Vagina (tissue), 2 donors: ENCODE measurements at places on chromosomes 5 and 9.

GRCh38 chr9:121071370-121071755 is 3.4 kb upstream of the CNTRL start:
- DNase-seq, result no peak

DNA sequence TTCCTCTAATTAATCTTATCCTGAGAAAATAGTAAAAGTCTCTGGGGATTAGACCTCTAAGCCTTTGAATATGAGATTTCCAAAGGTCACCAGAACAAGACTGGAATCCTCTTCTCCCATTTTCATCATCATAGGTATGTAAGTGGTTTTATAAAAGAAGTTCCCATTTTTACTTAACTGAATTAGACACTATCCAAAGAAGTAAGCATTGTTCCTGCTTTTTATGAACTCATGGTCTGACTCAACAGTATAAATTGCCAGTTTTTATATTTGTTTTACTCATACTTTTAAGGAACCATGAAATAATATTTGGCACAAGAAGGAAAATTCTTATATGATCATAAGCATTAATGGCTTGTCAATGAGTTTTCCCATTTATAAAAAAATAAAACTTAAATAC is 167.1 kb upstream of the ADRA1B start:
- DNase-seq, result no peak

DNA sequence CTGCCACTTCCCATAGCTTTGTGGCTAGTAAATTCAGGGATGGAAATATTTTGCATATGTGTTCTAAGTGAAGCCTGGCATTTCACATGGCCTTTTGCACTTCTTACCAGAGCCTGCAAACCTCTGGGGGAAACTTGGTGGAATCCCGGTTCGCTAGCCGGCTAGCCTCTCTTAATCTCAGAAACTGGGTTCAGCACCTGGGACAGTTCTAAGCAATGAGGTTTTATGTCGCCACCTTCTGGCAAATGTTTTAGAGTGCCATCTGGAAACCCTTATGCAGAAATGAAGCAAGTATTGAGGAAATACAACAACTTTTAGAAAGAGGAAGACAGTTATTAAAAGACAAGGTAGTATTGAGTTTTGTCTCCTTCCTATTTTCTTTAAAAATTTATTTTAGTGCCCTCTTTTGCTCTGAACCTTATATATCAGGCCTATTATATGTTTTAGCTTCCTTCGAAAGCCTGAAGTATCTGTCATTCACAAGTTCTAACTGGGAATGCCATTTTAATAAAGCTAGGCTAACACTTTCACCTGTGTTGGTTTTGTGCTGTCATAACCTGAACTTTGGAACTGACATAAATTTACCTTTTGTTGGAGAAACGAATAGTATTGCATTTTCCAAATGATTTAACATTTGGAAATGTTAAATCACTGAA is 963 bp upstream of the HTR1A start:
- DNase-seq, result no peak

DNA sequence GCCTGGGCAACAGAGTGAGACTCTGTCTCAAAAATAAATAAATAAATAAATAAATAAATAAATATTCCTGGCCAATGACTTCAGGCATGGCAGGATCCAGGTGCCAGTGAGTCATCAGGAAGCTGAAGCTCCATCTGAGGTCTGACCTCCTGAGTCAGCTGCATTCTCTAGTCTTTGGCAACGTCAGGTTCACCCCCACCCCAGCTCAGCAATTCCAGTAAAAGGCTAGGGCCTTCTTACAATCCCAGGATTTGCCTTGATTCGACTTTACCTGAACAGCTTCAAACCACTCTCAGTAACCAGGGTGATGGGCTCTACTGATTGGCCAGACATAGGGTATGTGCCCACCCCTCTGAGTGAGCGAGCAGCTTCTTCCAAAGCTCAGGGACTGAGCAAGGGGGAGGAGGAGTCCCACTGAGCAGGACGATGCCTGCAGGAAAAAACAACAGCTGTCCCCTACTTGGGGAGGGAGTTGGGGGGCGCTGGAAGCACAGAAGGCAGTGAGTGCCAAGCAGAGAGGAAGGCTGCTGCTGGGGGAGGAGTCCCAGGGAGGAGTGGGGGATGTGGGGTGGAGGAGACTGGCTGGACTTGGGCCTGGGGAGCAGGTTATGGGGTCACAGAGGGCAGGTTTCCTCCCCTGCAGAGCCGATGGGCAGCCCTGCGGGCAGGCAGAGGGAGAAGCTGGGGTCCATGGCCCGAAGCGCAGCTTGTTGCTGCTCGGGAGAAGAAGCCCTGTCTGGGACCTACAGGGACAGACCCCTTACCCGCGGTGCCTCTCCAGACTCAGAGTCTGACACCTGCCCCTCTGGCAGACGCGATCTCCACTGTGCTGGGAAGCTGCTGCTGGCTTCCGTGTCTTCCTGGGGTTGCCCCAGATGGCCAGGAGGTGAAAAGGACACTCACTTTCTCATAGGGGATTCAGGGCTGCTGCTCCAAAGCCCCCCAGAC is 25.9 kb upstream of the UNC5A start:
- no peak for DNase-seq

- no peak for DNase-seq
These were observed 48.9 kb upstream of the DMRT1 start for GRCh38 chr9:792331-793260.
